ENCODE measurements at places on chromosomes 12 and 14. TPM values are rescaled to one million over a fixed set of nuclear protein-coding genes. Genes with fewer than 3 reads are reported as not detected.

The KRT5 gene
- total RNA-seq: not detected

The LTBP2 gene
- 0.31 TPM for total RNA-seq

The CDKN1B gene
- 52.8 TPM for total RNA-seq

The NXPH4 gene
- total RNA-seq: 0.24 TPM

The ANKS1B gene
- 1.0 TPM for total RNA-seq

The SOAT2 gene
- total RNA-seq: 1.1 TPM

The GPX2 gene
- not detected for total RNA-seq

The GPR162 gene
- 0.31 TPM for total RNA-seq

The C1QL4 gene
- total RNA-seq: not detected

The EIF2S3B gene
- total RNA-seq: 2.3 TPM

The COX14 gene
- total RNA-seq: 48.7 TPM

The TIMM9 gene
- 66.7 TPM for total RNA-seq

The TAS2R42 gene
- not detected for total RNA-seq
